ENCODE measurements at places on chromosomes 5 and 9.

DNA sequence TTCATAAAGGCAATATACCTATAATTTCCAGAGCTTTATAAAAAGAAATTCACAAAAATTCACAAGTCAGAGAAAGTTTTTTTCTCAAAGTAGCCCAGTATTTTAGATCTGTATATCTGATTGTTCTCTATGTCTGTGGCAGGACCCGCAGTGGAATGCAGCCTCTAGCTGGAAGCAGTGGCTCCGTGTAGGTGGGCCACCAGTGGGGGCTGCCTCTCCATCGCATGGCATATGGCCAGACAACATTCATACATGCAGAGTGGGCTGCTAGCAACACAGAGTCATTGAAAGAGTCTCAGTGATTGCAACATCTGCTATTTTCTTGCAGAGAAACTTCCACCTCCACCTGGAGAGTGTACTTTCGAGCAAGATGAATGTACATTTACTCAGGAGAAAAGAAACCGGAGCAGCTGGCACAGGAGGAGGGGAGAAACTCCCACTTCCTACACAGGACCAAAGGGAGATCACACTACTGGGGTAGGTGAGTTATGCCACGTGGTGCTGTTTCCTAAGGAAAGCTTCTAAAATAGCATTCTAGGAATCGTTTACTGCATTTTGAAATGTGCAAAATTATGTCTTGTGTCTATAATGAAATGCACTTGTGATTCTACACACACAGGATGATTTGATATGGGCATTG lies 88.5 kb upstream of the SMC5 start:
- DNase-seq, result no peak

- no peak for DNase-seq
Measured at GRCh38 chr5:7320701-7321301, 75.1 kb upstream of the ADCY2 start.

- no peak for DNase-seq
Measured at GRCh38 chr5:117803533-117803932, 1184.8 kb downstream of the DTWD2 start.

GRCh38 chr9:133512253-133513213 lies 12.2 kb downstream of the MYMK start:
- DNase-seq, result no peak

DNA sequence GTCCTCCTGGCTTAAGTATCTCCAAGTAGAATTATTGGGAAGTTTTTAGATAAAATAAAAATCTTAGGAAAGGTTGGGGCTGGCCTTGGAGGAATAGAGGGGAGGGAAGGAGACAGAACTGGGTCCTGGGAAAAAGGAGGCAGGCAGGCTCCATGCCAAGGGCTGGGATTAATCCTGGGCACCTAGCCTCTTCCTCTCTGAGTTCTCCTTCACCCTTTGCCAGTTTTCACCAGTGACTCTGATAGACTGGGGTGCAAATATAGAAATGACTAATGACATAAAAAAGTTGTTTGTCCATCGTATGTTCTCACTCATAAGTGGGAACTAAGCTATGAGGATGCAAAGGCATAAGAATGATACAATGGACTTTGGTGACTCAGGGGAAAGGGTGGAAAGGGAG lies 81.9 kb downstream of the RMI1 start:
- no peak for DNase-seq

Measured in pulmonary artery endothelial cell (primary cell).